Hippocampal formation (tissue), 2 donors: ENCODE measurements at places on chromosomes 16 and 17.

GRCh38 chr17:1162116-1162855 lies 17.5 kb downstream of the ABR start:
- no peak for DNase-seq

DNA sequence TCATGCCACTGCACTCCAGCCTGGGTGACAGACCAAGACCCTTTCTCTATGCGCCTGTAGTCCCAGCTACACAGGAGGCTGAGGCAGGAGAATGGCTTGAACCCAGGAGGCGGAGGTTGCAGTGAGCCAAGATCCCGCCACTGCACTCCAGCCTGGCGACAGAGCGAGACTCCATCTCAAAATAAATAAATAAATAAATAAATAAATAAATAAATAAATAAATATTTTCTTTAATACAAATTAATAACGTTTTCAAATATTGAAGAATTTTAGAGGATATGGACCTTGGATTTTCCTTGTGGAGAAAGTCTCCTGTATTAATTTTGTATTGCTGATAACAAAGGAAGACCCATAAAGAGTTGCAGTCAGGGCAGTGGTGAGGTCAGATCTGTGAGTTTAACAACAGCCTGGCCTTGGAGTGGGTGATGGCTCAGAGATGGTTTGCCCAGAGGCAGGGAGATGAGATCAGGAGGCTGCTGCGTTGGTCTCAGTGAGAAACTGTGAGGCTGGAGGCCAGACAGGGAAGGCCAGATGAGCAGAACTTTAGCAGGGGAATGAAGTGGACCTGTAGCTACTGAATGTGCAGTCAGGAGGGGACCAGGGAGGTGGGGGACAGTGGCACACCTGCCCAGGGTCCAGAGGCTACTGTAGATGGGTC lies 4.4 kb upstream of the ASGR1 start:
- no peak for DNase-seq

GRCh38 chr16:49781401-49781800 lies 74.5 kb downstream of the ZNF423 start:
- no peak for DNase-seq

GRCh38 chr17:5069724-5070123 lies 8.5 kb upstream of the ZFP3 start:
- no peak for DNase-seq

DNA sequence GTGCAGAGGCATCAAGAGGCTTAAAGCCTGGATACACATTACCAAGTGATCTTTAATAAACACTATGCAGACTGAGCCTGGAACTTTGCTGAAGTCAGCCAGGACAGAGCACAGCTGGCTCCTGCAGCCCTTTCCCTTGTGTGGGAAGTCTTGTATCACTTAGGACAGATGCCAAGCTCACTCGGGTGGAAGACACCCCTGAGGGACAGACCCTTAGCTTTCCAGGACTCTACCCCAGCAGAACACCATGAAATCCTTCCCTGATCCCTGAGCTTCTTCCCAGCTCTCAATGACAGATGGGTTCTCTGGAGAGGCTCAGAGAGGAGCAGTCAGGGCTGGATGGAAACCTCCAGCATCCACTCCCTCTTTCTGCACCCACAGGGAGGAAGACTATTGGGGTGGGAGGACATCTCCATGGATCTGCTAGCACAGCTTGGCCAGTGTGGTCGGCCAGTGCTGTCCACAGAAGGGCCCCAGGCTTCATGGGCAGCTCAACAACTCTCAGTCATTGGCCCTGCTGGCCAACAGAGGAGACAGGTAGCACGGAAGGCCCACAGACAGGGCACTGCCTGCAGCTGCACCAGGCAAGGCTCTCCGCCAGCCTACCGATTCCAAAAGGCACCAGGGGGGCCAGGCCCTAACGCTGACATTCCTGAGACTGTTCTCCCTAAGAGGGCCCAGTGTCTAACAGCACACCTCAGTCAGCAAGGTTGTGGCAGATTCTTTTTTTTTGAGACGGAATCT lies 15.9 kb downstream of the RAB5C start:
- no peak for DNase-seq

- DNase-seq, result no peak
Measured at GRCh38 chr16:56911771-56912571, 20.0 kb upstream of the HERPUD1 start.

DNA sequence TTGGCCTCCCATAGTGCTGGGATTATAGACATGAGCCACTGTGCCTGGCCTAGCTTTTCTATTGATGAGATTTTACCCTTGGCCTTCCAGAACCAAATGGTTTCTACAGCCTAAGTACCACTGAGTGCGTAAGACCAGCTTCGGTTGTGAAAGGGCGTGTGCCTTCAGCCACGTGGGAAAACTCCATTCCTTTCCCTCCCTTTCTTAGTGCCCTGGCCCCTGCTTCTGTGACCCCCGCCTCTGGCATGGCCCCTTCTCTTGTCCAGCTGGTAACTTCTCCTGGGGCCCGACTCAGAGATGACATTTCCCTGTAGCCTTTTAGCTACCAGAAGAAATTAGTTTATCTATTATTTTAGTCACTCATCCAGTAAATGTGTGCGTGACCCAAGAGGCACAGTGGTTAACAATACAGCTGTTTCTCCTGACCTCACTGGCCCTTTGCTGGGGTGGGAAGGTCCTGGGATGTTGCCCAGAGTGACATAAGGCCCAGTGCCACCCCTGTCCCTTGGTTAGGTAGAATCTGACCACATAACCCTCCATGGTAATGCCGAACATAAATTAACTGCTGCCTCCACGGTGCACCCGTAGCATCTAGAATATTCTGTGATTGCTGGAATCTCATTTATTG lies 97.3 kb downstream of the PLCG2 start:
- no peak for DNase-seq

GRCh38 chr17:42441371-42442195 lies 17.1 kb upstream of the ATP6V0A1 start:
- DNase-seq, result no peak

- DNase-seq, result no peak
Measured at GRCh38 chr16:10878328-10878643, 1.3 kb downstream of the CIITA start.

- no peak for DNase-seq
Measured at GRCh38 chr17:72474719-72475477, 354.1 kb downstream of the SOX9 start.

- no peak for DNase-seq
Measured at GRCh38 chr17:37840576-37840975, 83.6 kb upstream of the TBC1D3K start.
